ENCODE measurements at places on chromosomes 4 and X.

DNA sequence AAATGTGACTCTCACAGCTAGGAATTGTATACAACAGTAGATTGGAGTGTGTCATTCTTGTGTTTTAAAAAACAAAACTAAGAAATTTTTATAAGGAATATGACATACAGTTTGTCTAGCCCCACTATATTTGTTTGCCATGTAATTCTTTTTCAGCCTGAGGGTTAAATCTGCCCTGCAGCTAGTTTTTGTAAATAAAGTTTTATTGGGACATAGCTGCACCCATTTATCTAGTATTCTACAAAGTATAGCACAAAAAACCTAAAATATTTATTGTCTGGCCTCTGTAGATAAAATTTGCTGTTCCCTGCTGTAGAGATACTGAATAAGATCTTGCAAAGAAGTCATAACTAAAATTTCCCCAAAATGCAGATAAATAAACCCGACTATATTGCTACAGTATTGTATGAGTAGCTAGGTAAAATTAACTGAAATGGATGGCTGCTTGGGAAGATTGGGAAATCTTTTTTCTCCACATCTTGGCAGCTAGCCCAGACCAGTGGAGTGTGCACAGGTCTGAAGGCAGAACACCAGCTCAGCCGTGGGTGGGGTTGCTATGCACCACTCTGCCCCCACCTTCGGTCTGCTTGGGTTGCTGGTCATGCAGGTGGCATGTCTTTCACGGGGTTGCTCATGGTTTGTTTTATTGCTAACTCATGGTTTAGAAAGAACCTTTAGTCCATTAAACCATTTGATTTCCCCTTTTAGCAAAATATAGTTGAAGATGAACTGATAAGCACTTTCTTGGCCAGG, 127.9 kb downstream of the KLHL8 start:
- no peak for DNase-seq

- no peak for DNase-seq
Observed at GRCh38 chrX:103372886-103373285, 3.5 kb upstream of the BEX3 start.

GRCh38 chr4:544386-545105, 31.5 kb downstream of the TMEM271 start:
- DNase-seq, result no peak

GRCh38 chr4:34733185-34733941, 1511.0 kb downstream of the ARAP2 start:
- DNase-seq, result no peak

DNA sequence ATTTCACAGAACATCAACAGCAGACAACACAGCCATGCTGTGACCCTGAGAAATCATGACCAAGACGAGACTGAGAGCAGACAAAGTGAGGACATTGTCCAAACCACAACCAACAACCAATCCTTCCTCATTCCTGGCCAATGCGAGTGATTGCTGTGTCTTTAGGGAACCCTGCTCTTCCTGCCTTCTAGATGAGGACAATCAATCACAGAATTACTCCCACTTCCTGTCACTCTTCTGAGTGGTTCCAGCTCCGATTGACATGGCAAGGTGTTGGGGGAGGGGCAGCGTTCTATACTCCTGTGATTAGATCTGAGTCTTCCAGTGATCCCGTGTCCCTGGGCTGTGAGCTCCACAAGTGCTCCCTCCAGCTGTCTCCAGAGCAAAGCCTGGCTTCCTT, 227.8 kb downstream of the STIM2 start:
- no peak for DNase-seq
